NCI-H1436 (cell line): ENCODE measurements at places on chromosomes 16 and 17.

- no peak for DNase-seq
Observed at GRCh38 chr17:4345581-4346252, 20.8 kb downstream of the UBE2G1 start.

- no peak for DNase-seq
Observed at GRCh38 chr17:45162025-45162687, 481 bp downstream of the HEXIM2 start.

DNA sequence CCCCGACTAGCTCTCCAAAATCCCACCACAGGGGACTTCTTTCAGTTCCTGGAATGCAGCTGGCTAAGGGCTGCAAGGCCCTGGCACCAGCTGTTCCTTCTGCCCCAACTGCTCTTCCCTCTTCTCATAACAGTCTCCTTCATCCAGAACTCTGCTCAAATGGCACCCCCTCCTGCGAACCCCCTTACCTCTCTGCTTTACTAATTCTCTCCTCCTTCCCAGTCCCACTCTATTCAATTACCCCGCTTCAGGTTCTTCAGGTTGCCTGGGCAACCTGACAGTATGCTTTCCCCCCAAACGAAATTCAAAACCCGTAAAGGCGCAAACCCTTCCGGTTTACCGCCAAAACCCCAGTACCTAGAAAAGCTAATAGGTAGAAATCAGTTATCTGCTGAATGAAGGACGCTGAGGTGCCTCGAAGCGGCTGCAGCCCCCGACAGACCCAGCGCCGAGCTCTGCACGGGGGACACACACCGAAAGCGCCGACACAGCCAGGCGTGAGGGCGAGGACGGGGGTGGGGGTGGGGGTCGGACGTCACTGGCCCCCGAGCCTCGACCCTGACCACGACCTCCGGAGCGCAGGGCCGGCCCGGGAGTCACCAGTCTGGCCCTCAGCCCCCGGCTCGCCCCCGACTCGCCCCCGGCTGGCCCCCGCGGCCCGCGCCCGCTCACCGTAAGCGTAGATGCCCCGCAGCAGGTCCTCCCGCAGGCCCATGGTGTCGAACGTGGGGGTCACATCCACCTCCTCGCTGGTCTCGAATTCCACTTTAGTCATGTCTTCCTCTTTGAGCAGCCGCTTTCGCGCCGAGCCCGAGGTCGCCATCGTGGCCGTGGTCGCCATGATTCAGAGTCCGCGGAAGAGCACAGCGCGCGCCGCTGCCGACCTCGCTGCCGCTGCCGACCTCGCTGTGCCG lies 550 bp downstream of the EIF4A3 start:
- peak; percentile 23 for DNase-seq

- DNase-seq = no peak
Observed at GRCh38 chr17:51120357-51120738, 320 bp downstream of the SPAG9 start.

GRCh38 chr17:40468560-40468959 lies 25.3 kb downstream of the IGFBP4 start:
- DNase-seq = no peak

GRCh38 chr16:57157533-57157932 lies 28.3 kb downstream of the PSME3IP1 start:
- no peak for DNase-seq

GRCh38 chr16:28873543-28874201 lies 4.6 kb upstream of the ATP2A1 start:
- no peak for DNase-seq
